Stimulated activated CD8-positive, alpha-beta memory T cell treated with anti-CD3 and anti-CD28 coated beads, Interleukin-4, amount 100 ng/mL, for 4 hours (primary cell): ENCODE measurements at places on chromosomes 6 and 20.
A peak's percentile ranks its signal among the peaks of the same experiment; 100 is the strongest.

DNA sequence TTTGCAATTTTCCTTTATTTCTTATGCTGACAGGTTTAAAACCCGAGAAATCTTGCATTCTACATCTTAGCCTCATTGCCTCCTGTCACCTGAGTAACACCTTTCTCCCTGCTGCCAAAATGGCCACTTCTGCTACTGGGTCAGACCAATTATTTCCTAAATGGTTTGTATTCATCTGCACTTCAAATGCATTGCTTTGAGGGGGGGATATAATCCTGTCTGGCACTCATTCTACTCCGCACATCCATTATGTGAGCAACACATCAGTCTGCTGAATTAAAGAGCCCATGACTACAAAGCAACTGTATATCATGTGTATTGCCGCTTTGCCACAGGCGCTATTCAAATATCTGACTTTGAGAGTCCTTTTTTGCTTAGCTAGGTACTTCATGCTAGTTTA, 141.6 kb upstream of the TSHZ2 start:
- no peak for DNase-seq

GRCh38 chr20:44409132-44409600, 53.7 kb downstream of the HNF4A start:
- no peak for DNase-seq

GRCh38 chr6:118377711-118378414, 170.2 kb upstream of the PLN start:
- no peak for DNase-seq

GRCh38 chr20:42212391-42212790, 594.2 kb upstream of the CHD6 start:
- no peak for DNase-seq

GRCh38 chr6:15254070-15254975, 8.5 kb downstream of the JARID2 start:
- no peak for DNase-seq

- DNase-seq: no peak
Measured at GRCh38 chr20:19924255-19924654, 92.9 kb upstream of the NAA20 start.

DNA sequence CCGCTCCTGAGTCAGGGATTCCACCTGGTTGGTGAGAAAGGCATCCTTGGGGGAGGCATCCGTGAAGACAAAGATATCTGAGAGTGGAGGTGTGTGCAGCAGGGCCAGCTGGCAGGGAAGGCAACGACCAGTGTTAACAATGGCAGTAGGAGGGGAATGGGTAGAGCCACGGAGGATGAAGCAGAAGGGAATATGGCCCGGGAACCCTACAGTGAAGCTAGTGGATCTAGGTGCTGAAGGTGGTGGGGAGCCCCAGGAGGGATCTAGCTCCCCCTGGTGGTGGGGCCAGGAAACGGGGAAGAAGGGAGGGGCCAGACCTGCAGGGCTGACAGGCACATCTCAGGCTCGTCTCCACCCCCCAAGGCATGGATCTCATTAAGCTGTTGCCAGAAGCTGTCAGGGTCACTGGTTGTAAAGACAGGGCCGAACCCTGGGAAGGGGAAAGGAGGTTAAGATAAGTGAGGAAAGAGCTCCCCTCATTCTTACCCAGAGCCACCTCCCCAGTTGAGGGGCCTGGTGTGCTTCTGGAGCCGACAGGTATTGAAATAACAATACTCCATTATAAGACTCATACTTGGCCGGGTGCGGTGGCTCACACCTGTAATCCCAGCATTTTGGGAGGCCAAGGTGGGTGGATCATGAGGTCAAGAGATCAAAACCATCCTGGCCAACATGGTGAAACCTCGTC, 7.3 kb downstream of the VWA7 start:
- peak; percentile 67 for DNase-seq

DNA sequence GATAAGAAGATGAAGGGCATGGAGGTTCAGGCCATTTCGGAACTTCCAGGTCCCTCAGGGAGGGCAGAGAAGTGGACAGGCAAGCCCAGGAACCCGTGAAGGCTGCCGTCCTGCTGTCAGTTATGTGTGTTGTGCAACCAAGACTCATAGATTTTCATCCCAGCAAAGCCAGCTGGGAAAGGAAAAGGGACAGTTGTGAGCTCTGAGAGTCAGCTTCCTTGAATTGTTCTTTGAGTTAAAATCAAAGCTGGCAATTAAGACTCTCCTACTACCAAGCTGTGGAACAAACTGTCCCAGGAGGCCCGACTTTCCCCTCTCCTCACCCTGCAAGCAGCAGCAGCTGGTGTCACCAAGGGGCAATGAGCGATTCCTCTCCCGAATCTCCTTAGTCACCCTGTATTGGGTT, 46.3 kb upstream of the IYD start:
- no peak for DNase-seq

DNA sequence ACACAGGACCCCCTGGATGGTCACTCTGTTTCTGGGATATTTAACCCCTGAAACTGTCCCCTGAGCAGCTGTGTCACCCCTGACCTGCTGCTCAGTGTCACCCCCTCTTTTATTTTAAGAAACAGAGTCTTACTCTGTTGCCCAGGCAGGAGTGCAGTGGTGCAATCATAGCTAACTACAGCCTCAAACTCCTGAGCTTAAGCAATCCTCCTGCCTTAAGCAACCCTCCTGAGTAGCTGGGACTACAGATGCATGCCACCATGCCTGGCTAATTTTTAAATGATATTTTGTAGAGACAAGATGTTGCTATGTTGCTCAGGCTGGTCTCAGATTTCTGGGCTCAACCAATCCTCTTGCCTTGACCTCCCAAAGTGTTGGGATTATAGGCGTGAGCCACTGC, 21.5 kb upstream of the GTSF1L start:
- no peak for DNase-seq

GRCh38 chr20:18754653-18755045, 58.9 kb upstream of the SCP2D1 start:
- no peak for DNase-seq

DNA sequence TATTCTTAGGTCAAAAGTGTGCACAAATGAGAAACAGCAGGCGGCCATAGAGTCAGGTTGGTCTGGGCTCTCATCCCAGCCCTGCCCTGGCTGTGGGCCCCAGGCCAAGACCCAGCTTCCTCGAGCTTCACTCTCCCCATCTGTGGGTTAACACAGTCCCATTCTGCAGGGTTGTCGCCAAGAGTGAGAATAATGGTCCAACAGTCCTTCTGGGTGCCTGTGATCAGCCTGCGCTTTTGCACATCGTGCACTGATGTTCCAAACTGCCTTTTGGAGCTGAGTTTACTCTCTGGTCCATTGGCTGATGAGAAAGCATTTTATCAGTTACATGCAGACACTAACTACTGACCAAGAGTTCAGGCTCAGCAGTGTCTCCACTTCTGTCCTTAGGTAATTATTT, 82.6 kb downstream of the INSM1 start:
- DNase-seq: no peak
